Hematopoietic multipotent progenitor cell treated with erythropoietin and hydrocortisone succinate and interleukin-3 and kit ligand, for 4 days (in vitro differentiated cells): ENCODE measurements at places on chromosomes 5 and 9.
A peak's percentile ranks its signal among the peaks of the same experiment; 100 is the strongest.

DNA sequence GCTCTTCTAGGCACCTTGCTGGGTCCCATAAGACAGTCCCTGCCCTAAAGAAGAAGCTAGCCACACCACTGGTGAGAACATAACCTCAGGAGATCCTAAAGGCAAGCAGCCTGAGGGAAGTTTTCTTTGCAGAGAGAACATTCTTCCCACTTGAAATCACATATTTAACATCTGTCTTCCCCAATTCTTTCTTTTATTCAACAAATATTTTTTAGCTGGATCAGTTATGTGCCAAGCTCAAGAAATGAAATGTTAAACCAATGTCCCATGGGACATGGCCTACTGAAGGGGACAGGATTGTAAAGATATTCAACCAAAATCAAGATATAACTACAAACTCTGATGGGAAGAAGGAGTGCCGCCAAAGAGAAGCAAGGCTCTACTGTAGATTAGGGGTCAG lies 36.5 kb downstream of the FOXI1 start:
- no peak for DNase-seq

GRCh38 chr5:180689071-180689694 lies 39.8 kb upstream of the FLT4 start:
- no peak for DNase-seq

- DNase-seq = no peak
These were observed 37.9 kb downstream of the GAS1 start for GRCh38 chr9:86909388-86909787.

DNA sequence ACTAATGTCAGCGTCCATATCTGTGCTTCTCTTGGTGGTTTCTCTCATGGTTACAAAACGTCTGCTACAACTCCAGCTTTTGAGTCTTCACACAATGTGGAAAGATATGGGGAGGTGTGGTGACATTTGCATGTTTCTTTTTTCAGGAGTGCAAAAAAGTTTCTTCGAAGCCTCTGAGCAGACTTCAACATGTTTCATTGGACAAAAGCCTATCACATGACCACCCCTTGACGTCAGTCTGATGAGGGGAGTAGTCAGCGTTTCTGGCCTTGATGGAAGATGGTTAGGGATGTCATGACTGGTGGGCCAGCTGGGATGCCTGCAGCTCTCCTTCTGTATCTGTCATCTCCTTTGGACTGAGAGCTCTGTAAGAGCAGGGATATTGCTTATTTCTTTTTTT lies 61.4 kb downstream of the PTPDC1 start:
- no peak for DNase-seq

DNA sequence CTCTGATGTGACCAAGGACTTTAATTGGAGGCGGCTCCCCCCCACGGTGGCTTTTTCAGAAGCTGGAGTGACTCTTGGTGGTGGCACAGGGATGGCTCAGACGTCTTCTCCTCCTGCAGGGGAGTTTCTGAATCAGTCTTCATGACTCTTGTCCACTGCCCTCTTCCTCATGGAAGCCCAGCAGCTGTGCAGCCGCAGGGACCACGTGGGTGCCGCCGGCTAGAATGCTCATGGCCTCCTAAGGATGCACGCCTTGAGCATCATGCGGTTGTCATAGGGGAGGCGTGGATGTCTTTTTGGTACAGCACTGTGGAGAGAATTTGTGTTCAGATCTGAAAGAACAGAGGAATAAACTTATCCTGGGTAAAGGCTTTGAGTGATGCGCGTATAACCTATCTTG lies 1.3 kb downstream of the TEX53 start:
- DNase-seq = no peak

GRCh38 chr9:125839317-125839716 lies 92.1 kb downstream of the PBX3 start:
- DNase-seq = peak; percentile 75
